ENCODE measurements at places on chromosomes 2 and 18.

GRCh38 chr2:101793277-101793969, 95.9 kb downstream of the MAP4K4 start:
- DNase-seq: peak; percentile 78

DNA sequence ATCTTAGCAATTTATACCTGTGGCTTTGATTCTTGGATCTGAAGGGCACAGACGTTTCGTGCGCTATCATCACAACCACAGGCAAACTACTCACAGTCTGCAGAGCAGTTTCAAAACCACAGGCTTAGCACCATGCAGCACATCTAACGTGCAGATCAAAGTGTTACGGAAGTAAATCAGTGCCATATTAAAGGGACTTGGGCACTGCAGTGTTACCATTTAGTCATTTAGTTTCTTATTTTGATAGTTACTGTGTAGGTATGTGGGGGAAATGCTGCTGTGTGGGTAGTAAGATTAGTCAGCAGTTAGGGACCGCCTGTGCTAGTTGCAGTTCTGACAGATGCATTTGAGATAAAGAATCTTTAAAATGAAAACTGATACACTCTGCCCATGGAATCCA, 384.0 kb downstream of the NBAS start:
- no peak for DNase-seq

DNA sequence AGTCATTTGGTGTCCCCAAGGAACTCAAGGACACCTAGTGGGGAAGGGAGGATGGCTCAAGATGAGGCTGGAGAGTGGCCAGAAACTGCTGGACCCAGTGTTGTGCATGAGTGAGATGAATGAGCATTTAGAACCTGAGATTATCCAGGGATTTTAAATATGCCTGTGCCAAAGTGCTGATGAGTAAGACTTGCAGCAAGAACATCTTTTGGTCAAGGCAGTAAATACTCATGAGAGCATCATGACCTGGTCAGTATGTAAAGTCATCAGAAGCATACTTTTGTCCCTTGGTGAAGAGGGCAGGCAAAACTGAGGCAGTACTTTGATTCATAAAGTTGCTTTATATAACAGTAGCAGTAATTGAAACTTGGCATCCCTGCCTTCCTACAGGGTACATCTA, 3.1 kb upstream of the SPP2 start:
- no peak for DNase-seq

GRCh38 chr18:14031053-14031452, 101.2 kb downstream of the ZNF519 start:
- DNase-seq: no peak

GRCh38 chr2:122422384-122422991, 667.0 kb downstream of the TSN start:
- no peak for DNase-seq

- DNase-seq: no peak
Observed at GRCh38 chr2:219612577-219613286, 14.7 kb upstream of the SLC4A3 start.

GRCh38 chr18:50473881-50474280, 86.0 kb upstream of the MAPK4 start:
- no peak for DNase-seq

DNA sequence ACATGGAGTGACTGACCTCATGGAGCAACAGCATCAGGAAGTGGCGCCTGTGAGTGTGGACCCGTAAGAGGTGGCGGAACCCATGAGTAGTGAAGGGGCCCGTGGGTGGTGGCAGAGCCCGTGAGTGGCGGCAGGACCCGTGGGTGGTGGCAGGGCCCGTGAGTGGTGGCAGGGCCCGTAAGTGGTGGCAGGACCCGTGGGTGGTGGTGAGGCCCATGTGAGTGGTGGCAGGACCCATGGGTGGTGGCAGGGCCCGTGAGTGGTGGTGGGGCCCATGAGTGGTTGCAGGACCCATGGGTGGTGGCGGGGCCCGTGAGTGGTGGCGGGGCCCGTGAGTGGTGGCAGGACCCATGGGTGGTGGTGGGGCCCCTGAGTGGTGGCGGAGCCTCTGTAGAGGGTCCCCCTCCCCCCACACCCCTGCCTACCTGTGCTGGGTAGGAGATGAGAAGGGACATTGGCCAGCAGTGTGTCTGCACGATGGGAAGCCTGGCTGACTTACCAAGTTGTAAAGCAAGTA, 407.7 kb upstream of the SALL3 start:
- no peak for DNase-seq

DNA sequence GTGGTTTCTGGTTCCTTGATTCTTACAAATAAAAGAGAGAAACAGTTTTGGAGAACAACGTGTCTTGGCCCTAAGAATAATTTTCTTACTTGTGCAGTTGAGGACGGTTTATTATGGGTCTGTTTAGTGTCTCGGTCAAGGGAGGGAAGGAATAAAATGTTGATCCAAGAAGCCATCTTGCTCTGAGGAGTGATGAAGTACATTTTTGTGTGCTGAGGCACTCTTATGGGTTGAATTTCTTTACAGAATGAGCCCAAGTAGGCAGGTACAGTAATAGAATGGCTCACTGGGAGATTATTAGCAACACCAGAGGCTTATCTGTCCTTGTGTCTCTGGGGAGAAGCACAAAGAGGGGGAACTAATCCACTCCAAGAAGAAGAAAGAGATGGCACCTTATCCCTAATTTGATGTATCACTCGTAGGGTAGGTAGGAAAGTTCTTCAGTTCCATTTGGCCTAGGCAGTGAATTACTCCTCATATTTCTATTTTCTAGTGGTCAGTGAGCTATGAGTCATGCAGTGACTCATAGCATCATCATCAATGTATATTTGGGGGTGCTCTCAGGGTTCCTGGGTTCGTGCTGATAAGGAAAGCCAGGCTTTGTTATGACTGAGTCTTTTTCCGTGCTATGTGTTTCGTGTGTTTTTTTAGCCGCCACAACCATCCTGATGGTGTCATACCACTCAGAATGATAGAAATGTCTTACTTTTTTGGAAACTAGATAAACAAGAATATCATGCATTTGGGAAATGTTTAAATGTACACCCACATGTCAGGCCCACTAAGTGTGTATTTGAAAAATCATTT, 250.1 kb upstream of the CTAGE1 start:
- DNase-seq: no peak

DNA sequence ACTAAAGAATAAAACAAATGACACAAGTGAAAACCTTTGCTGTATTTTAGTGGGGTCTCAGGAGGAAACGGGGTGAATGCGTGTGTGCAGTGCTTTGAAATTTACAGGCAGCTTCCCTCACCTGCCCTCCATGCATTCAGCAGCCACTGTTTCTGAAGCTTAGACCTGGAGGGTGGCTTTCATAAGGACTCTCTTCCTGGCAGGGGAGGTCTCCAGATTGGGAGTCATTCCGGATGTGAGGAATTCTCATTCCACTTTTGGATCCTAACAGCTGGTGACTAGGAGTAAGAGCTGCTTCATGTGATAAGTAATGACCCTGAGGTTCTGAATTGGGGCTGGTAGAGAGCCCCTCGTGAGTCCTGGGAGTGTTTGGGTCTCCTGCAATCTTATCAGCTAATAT, 192.5 kb downstream of the SH3BP4 start:
- DNase-seq: no peak

- DNase-seq: no peak
Observed at GRCh38 chr2:143909577-143910353, 610.2 kb downstream of the ZEB2 start.

GRCh38 chr2:127275789-127276188, 18.2 kb downstream of the ERCC3 start:
- DNase-seq: no peak

GRCh38 chr2:204632410-204632809, 87.1 kb downstream of the PARD3B start:
- no peak for DNase-seq

DNA sequence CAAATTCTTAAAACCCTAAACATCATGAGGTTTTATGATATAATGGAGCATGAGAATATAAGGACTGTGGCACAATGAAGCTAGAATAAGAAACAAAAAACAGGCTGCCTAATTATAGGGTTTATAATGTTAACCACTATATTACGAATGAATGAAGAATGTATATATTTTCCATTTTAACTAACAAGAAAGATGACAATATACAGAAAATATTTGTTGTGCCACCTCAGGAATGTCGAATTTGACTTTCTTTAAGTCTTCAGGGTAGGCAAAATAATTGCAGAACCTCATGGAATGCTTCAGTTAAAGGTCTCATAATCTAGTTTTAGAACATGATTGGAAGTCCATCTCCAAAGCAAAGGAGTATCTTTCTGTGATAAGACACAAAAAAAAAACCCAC, 282.9 kb upstream of the SLC8A1 start:
- DNase-seq: no peak

Data from globus pallidus (tissue), 1 donor.